AG09309 (cell line): ENCODE measurements at places on chromosomes 11 and 22.

GRCh38 chr11:36385121-36385970 is 89.3 kb downstream of the PRR5L start:
- no peak for DNase-seq

DNA sequence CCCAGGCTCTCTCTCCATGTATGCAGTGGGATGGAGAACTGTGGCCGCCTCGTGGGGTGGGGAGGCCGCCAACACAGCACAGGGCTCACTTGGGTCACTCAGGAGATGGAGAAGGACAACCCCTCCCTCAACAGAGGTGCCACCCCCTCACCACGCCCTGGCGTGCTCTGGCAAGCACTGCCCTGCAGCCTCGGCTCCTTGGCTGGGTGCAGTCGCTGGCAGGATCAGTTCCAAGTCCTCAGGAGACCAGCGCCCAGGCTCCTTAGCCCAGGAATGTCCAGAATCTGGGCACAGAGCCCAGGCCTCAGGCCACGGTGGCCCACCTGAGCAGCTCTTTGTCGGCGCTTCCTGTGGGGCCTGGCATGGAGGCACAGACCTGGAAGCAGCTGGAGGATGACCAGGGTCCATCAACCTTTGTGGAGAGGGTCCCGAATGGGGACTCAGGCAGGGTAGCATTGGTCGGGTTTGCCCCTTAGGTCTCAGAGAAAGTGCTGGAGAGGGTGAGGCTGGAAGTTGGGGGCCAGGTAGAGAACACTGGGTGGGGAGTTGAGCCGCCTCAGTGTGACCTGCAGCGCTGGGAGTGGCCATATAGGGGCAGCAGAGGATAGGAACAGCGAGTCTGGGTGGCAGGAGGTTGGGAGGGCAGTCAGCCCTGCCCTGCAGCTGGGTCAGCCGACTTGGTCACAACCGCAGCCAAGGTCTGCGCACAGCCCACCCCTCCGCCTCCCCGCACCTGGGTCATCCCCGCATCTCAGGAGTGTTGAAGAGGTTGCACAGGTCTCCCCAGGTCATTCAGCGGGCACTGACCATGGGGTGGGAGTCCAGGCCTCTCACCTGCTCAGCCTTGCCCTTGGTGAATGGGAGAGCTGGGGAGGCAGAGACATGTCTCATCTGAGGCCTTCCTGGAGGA is 8.2 kb downstream of the SUSD2 start:
- no peak for DNase-seq

GRCh38 chr11:121881806-121882205 is 234.2 kb downstream of the BLID start:
- peak; percentile 81 for DNase-seq

- DNase-seq: no peak
These were observed 12.9 kb downstream of the DPP3 start for GRCh38 chr11:66493130-66493529.

GRCh38 chr11:118263695-118264568 is at the start of gene MPZL2:
Gene MPZL2 (minus strand): TSS chr11:118264297. CDS start chr11:118264153, 144 bp downstream.
- no peak for DNase-seq
